ENCODE measurements at places on chromosomes 3 and 15. TPM values are rescaled to one million over a fixed set of nuclear protein-coding genes. Genes with fewer than 3 reads are reported as not detected.

The STRA6 gene
- total RNA-seq, result not detected

DNA sequence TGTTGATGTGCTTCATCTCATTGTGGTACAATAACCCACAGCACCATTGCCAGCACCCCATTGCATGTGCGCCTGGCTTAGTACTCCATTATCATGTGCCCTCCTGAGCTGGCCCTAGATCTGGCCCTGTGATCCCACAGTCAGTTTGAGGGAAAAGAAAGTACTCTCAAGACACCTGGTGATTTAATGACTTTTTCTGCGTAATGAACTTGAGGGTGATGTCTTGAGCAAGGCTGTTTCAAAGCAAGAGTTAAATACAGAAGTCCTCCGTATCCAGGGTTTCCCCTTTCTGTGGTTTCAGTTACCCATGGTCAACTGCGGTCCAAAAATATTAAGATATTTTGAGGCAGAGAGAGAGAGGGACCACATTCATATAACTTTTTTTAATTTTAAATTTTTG, 16.3 kb downstream of the C3orf20 start:
- no peak for DNase-seq

DNA sequence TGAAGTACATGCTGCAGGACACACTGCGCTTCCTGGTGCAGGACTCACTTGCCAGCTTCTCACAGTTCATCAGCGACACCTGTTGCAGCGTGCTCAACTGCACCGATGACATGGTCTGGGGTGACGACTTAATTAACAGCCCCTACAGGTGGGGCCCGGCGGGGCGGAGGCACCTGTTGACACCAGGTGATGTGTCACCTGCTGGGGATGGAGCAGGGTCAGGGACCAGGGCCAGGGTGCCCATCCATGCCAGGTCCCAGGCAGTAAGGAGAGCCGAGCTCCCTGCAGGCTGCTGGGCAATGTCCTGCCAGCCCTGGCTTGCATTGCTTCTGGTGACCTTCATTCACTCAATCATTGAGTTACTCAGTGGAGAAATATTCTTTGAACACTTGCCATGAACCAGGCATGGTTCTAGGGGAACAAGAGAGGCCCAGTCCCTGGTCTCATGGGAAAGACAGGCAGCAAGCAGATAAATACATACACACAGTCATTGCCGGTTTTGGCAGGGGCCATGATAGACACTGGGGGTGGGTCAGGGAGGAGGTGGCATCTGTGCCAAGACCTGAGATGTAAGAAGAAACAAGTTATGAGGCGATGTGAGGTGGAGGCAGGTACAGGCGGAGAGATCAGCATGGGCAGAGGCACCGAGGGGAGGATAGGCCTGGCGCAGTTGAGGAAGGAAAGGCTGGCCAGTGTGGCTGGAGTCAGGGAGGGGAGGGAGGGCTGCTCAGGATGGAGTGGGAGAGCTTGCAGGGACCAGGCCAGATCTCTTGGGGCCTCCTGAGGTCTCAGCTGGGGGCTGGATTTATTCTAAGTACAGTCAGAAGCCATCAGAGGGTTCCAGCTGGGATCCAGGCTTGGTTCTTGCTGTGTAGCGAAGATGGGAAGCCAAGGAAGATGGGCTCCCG, 30.8 kb downstream of the DNAH1 start:
- DNase-seq, result no peak

GRCh38 chr15:78564743-78565096, 600 bp upstream of the CHRNA5 start:
- DNase-seq, result no peak

Data from T-helper 17 cell (primary cell).